Lung (tissue), 17 donors: ENCODE measurements at places on chromosomes 2 and 18. TPM values are rescaled to one million over a fixed set of nuclear protein-coding genes. Genes with fewer than 3 reads are reported as not detected.

The ATP8B1 gene
- polyA plus RNA-seq, result 7.3 TPM

The MATN3 gene
- polyA plus RNA-seq, result 3.1 TPM

The ELOA2 gene
- not detected for polyA plus RNA-seq

The ECEL1 gene
- polyA plus RNA-seq, result 0.14 TPM

The CPO gene
- polyA plus RNA-seq, result 0.14 TPM

The GPR55 gene
- polyA plus RNA-seq, result 0.18 TPM

The DARS1 gene
- 66.5 TPM for polyA plus RNA-seq
